Activated CD8-positive, alpha-beta memory T cell treated with anti-CD3 and anti-CD28 coated beads for 36 hours (primary cell): ENCODE measurements at places on chromosomes 3 and 15. TPM values are rescaled to one million over a fixed set of nuclear protein-coding genes. Genes with fewer than 3 reads are reported as not detected.

WDR93 gene
- total RNA-seq: not detected

SRGAP3 gene
- 0.99 TPM for total RNA-seq

AHSG gene
- total RNA-seq: not detected

PRR20G gene
- total RNA-seq: not detected

GOLGA6D gene
- not detected for total RNA-seq

STRIT1 gene
- total RNA-seq: not detected

SLC28A1 gene
- not detected for total RNA-seq

GALNT15 gene
- not detected for total RNA-seq

TLR9 gene
- total RNA-seq: 0.50 TPM
